ENCODE measurements at places on chromosomes 7 and 10.

GRCh38 chr10:101560298-101561067 is 27.6 kb downstream of the POLL start:
- DNase-seq: no peak

- no peak for DNase-seq
Observed at GRCh38 chr7:21461282-21461681, 33.4 kb downstream of the SP4 start.

DNA sequence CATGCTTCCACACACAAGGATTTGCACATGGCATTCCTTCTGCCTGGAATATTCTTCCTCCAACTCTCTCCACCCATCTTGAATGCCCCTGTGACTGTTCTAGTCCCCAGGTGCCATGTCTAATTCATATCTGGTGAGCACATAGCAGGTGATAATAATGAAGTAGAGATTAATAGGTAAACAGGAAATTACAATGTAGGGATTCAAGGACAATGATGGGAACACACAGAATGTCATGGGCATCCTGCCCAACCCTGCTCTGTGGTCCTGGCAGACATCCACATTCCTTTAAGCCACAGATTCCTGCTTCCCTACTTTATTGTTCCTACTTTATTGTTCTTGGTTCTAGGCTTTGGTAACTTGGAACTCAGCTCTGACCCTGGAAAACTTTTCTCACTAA is 115.8 kb downstream of the THSD7A start:
- DNase-seq: no peak

DNA sequence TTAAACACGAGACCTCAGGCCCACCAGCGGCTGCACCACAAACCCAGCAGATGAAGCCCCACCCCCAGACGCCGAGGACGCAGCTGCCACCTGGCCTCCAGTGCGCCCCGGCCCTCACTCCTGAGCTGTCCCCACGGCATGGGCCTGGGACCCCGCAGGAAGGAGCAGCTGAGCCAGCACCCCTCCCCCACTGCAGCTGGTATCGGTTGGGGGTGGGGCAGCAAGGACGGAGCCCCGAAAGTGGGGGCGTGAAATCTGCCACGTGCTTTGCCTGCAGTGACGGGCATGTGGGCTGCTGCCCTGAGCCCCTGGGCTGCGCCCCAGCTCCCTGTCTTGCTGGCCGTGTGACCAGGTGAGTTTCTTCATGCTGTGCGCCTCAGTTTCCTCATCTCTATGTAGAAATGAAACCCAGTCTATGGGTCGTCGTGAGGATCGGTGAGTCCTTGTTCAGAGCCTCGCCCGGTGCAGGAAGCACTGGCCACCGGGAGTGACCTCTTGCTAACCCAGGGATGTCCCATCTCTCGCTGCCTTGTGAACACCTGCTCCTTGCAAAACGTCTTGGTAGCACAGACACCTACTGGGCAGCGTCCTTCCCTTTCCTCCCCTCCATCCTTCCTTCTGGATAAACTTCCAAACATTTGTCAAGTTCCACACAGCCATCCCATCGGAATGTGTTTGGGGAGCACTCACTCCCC is 32.0 kb downstream of the CFAP46 start:
- no peak for DNase-seq

DNA sequence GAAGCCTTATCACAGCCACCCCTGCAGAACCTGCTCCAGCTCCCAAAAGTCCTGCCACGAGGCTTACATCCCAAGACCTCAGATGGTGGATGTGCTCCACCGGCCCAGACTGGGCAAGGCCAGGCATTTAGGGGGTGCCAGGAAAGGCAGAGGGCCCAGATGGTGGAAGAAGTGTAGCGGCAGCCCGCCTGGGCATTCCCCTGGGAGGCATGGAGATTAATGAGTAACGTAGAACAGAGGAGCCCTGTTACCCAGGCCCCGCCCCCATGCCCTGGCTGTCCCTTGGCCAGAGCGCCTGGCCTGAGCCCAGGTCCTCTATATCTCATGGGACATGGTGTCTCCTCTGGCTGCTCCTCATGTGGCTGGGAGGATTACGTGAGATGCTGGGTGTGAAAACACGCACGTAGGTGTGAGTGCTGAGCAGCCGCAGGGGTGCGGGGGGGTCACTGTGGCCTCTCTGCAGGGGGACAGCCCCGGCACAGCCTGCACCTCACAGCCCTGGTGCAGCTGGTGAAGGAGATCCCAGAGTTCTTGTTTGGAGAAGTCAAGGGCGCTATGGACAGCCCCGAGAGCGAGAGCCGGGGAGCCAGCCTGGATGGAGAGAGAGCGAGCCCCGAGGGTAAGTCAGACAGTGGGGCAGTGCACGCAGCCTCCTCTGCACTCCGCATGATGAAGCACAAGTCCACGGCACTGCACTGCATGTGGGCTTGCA is 52.9 kb downstream of the ZNF467 start:
- no peak for DNase-seq

GRCh38 chr7:79524048-79524447 is 70.6 kb upstream of the MAGI2 start:
- DNase-seq: no peak

- DNase-seq: no peak
Observed at GRCh38 chr7:151925446-151926335, 30.6 kb upstream of the GALNTL5 start.

- peak; percentile 29 for DNase-seq
Observed at GRCh38 chr10:86827639-86828038, 71.2 kb downstream of the BMPR1A start.

DNA sequence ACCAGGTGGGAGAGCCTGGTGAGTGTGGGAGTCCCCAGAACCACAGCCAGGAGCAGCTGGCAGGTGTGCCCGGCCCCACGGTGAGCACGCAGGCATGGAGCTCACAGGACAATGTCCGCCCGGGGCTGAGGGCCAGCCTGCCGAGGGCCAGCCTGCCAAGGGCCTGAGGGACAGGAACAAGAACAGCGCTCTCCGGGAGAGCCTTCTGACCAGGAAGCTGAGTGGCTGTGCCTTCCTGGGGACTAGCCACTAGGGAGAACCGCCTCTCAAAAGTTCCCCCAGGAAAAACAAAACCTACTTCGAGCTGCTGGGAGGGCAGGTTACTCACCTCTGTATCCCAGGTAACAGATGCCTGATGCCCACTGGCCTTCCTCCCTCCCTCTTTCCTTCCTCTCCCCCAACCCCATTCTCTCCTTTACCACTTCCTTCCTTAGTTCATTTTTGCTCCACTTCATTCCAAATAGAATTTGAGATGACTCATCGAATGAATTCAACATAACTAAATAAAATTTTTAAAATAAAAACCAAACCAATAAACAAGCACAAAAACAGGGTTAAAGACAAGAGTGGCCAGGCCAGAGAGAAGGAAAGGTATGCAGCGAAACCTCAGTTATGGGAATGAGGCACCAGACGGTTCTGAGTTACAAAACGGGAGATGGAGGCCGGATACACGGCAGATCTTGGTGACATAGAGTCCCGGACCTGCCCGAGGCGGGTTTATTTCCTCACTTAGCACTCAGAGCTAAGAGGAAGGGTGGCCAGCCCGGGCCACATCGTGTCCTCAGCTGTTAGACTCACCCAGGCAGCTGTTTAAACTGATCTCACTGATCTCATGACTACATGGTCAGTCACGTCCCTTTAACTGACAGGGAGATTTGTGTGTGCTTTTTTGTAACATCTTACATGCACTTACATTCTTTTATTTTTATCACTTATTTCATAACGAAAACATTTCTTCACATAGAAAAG is 128.5 kb downstream of the TNS3 start:
- DNase-seq: peak; percentile 82

GRCh38 chr10:103550229-103550628 is 56.7 kb downstream of the NEURL1 start:
- no peak for DNase-seq

DNA sequence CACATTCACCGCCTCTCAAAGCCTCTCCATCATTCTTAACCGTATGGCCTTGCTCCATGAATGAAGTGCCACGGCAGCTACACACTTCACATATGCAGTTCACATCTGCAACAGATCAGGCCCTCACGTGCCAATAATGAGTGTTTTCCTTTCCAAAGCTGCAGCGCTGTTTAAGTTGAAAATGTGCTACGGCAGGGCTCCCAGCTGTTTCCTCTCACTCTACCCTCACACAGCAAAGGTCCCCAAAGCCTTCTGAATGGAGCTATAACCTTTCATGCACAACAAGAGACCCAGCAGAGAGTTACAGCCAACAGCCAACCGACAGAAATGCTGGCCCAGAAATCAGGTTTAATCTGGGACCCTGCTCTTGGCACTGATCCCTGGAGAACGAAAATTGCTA is 236.1 kb downstream of the ELMO1 start:
- DNase-seq: no peak

GRCh38 chr10:124738441-124738840 is 5.7 kb downstream of the FAM53B start:
- DNase-seq: no peak

DNA sequence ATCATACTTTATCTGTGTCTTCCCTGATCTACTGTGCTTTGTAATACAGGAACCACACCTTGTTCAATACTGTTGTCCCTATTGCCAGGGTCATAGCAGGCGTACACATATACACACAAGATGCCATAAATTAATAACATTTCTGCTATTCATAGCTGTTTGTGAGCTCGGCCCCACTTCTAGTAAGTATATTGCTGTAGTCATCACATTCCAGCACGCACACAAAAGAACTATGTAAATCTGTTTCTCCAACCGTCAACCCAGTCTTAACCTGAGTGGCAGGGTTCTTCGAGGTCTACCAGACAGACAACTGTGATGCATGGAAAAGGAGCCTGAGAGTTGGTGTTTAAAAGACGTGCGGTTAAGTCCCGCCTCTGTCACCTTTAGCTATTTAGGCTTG is 5.7 kb upstream of the CACNB2 start:
- no peak for DNase-seq

DNA sequence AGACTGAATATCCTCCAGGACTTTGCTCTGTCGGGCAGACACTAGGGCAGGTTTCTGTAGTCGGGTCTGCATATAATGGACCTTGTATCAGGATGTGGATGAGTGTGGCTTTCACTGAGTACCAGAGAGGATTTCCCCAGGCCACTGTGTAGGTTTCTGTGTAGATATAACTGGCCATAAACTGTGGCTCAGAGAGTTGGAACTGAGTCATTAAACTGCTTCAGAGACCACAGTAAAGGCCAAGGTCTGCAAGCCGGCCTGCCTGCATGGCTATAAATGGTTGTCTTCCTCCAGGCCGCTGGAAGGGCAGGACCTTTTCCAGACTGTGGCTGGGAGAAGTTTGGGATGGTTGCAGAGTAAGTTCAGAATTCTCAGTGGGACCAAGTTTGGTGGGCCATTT is 16.9 kb downstream of the ZNF92 start:
- DNase-seq: no peak

- DNase-seq: no peak
Observed at GRCh38 chr10:29688230-29688661, 53.5 kb upstream of the SVIL start.

- no peak for DNase-seq
Observed at GRCh38 chr7:95139922-95140321, 184.4 kb downstream of the PON1 start.

GRCh38 chr10:110420401-110421193 is 77.1 kb upstream of the DUSP5 start:
- DNase-seq: no peak

DNA sequence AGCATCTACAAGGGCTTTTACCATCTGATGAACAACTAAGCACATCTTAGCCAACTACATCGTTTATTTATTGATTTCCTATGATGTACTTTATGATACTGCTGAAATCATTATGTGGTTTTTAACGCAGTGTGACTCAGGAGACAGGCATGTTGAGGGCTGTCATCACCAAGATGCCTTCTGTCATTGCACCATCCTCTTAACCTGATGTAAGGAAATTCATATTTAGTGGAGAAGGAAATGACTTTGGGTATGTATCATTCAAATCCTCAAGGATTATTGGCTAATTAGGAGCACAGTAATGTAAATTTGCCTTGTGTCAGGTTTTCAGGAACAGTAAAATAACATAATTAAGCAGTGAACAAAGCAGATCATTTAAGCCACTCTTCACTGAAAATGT is 138.5 kb upstream of the MGMT start:
- DNase-seq: peak; percentile 42

- DNase-seq: peak; percentile 49
Observed at GRCh38 chr7:144391823-144392255, 11.7 kb downstream of the NOBOX start.

- no peak for DNase-seq
Observed at GRCh38 chr10:1126461-1126860, 70.3 kb downstream of the WDR37 start.

GRCh38 chr10:526651-527312 is 162.7 kb downstream of the DIP2C start:
- DNase-seq: no peak

- no peak for DNase-seq
Observed at GRCh38 chr7:143974459-143974858, 19.8 kb downstream of the OR2F1 start.

DNA sequence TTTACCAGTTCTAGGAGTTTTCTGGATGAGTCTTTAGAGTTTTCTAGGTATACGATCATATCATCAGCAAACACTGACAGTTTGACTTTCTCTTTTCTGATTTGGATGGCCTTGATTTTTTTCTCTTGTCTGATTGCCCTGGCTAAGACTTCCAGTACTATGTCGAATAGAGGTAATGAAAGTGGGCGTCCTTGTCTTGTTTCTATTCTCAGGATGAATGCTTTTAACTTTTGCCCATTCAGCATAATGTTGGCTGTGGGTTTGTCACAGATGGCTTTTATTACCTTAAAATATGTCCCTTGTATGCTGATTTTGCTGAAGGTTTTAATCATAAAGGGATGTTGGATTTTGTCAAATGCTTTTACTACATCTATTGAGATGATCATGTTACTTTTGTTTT is 223.2 kb upstream of the COBL start:
- no peak for DNase-seq

DNA sequence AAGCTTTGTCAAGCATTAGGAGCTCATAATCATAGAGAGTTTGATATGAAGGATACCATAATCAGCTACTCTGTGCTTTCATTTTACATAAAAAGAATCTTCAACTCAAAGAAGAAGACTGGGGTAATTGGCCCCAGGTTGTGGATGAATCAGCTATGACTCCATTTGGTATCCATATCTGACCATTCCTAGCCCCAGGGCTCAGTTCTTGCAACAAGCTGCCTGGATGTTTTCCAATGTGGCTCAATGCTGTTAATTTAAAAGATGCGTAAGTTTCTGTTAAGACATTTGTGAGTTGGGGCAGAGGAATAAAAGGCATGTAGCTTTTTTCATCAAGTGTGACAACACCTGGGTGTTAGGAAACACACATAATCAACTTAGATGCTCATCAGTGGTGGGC is 951.1 kb downstream of the NRG3 start:
- DNase-seq: peak; percentile 27

DNA sequence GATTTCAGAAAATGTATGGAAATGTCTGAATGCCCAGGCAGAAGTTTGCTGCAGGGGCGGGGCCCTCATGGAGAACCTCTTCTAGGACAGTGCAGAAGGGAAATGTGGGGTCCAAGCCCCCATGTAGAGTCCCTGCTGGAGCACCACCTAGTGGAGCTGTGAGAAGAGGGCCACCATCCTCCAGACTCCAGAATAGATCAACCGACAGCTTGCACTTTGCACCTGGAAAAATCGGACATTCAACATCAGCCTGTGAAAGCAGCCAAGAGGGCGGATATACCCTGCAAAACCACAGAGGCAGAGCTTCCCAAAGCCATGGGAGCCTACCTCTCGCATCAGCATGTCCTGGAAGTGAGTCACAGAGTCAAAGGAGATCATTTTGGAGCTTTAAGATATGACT is 14.3 kb downstream of the RPEL1 start:
- DNase-seq: no peak

- no peak for DNase-seq
Observed at GRCh38 chr10:61627266-61627665, 35.5 kb upstream of the CABCOCO1 start.

GRCh38 chr10:43735907-43736306 is 87.2 kb upstream of the ZNF32 start:
- DNase-seq: no peak

- no peak for DNase-seq
Observed at GRCh38 chr10:94315024-94315451, 47.7 kb downstream of the NOC3L start.

Data from RWPE1 (cell line).